ENCODE measurements at places on chromosomes 3 and 15.

DNA sequence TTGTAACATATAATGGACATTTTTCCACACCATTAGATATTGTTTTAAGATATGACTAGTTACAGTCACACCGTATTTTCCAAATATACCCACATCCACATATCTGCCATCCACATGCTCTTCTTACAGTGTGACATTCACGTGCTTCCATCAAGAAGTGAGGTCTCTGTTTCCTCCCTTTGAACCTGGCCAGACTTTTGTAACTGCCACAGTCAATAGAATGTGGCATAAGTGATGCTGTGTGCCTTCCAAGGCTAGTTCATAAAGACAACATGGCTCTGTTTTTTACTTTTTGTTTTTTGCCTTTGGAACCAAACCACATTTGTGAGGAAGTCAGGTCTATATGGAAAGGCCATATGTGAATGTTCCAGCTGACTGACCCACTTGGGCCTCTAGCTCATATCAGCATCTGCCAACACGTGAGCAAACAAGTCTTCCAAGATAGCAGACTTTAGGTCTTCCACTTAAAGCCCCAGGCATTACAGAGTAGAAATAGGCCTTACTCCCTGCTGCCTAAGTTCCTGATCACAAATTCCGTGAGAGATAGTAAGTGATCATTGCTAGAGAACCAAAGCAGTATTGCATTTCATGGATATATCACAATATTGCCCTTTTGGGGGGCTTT lies 27.1 kb downstream of the EIF1B start:
- DNase-seq = no peak

DNA sequence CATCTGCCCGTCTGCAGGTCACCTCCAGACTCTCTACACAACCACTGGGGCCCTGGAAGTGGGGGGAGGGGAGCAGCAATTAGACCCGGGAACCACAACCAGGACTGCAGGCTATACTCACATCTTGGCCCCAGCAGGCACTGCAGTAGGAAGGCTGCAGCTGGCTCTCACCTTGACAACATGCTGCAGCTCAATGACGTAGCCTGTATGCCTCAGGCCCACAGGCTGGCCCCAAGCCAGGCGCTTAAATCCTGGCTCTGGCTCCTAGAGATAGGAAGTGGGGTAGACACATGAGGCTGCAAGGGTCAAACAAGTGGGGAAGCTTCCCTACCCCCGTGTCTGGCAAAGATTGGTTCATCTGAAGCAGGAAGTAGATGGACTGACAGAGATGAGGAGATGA lies 4.6 kb upstream of the QRICH1 start:
- DNase-seq = no peak

GRCh38 chr3:179450261-179450701 lies 989 bp downstream of the GNB4 start:
- peak; percentile 53 for DNase-seq

GRCh38 chr15:27441120-27441519 lies 470.1 kb downstream of the GABRG3 start:
- no peak for DNase-seq

DNA sequence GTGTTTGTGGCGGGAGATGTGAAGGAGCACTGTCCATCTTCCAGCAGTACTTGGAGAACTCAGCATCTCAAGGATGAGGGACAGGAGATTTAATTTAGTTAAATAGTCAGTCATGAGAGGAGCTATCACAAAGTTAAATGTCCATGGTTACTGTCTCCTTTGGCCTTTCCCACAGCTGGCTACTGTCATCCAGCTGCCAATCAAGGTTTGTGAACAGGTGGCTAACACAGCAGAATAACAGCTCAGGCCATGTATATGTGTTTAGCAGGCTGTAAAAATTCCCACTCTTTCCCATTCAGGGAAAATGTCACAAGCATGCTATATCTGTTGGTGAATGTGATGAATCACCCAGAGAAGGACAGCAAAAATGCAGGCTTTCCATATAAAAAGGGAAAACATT lies 120.5 kb downstream of the TMEM108 start:
- no peak for DNase-seq

GRCh38 chr3:69193749-69194148 lies 71.4 kb upstream of the LMOD3 start:
- DNase-seq = no peak

GRCh38 chr3:30872879-30873278 lies 21.6 kb downstream of the GADL1 start:
- no peak for DNase-seq

- DNase-seq = no peak
Observed at GRCh38 chr3:88318067-88318466, 168.3 kb downstream of the C3orf38 start.

GRCh38 chr3:140848666-140849065 lies 93.0 kb upstream of the SLC25A36 start:
- DNase-seq = no peak

GRCh38 chr15:91264651-91265351 lies 164.7 kb downstream of the SV2B start:
- no peak for DNase-seq

- no peak for DNase-seq
Observed at GRCh38 chr3:13152826-13153710, 79.8 kb upstream of the IQSEC1 start.

- no peak for DNase-seq
Observed at GRCh38 chr3:58562498-58562897, 14.7 kb downstream of the FAM107A start.

GRCh38 chr3:196621611-196622010 lies 17.9 kb upstream of the NRROS start:
- no peak for DNase-seq

DNA sequence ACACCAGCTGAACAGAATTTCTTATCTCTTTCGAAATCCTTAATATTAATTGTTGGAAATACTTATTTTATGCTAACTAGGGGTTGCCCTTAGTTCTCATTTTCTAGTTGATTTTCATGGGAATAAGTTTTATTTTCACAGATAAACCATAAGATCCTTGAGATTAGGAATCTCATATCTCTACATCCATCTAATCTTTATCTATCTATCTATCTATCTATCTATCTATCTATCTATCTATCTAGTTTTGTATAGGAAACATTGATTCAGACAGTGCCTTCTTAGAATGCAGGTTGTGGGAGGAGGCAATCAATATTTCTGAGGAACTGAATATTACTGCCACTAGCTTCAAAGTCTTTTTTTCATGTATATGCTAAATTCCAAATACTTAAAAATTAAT lies 3.5 kb upstream of the KBTBD8 start:
- no peak for DNase-seq

DNA sequence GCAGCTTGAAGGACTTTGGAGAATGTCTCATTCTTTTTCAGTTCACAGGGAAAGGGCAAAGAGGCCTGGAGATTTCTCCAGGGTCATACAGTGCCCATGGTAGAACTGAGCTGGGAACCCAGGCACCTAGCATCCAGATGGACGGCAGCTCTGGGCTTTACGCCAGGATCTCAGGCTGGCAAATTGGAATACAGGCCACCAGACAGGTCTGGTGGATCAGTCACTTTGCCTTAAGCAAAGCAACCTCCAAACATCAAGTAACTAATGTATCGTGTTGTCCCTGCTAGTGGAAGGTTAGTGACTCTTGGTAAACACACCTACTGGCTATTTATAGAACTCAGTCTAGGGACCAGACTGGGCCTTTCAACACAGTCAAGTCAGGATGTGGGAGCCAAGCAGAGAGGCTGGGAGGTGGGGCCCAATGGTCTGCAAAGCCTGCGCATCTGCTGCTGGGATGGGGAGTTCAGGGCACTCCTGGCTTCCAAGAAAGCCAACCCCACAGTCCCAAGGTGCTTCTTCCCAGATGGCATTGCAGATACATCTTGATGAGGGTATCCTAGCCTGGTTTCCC lies 30.2 kb downstream of the RPLP1 start:
- DNase-seq = no peak

DNA sequence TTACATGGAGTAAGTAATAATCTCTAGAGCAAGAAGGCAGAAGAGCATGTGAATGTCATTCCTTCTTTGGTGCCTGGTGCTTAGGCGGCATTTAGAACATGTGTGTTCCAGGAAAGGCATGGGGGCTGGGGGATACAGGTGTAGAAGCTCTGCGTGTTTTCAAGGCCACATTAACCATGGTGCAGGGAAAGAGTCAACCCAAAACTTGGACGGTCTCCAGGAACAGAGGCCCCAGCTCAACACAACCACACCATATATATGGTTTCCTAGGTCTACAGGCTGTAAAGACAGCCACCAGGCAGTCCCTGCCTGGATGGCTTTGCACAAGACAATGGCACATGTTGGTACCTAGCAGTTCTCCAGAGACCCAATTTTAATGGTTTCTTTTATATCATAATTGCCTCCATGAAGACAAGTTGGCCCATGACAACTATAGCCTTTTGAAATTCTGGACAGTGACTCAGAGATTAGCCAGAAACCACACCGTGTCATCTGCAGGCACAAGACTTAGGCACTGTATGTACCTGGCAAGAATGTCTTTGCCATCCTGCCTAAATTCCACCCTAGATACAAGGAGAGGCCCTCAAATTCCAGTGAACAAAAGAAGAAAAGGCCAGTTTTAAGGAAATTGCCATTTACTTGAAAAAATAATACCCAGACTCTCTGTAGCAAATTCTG lies 25.0 kb upstream of the DGKG start:
- DNase-seq = no peak

GRCh38 chr3:113754494-113755159 lies 7.8 kb downstream of the ATP6V1A start:
- no peak for DNase-seq

DNA sequence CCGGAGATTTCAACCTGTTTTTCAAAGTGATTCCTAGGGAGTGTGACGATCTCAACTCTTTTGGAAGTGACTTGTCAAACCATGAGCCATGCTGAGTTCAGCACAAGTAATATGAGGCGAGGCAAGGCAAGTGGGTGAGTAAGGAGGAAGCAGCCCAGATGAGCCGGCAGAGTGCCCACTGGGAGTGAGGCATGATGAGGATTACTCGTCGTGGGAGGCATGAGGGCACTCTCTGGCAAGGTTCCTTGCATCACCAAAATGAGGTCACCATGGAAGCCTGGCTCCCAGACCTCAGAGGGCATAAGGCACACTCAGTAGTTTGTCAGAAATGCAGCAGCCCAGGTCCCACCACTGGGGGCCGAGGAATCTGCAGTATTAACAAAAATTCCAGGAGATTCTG lies 636.1 kb downstream of the MAGI1 start:
- peak; percentile 88 for DNase-seq

DNA sequence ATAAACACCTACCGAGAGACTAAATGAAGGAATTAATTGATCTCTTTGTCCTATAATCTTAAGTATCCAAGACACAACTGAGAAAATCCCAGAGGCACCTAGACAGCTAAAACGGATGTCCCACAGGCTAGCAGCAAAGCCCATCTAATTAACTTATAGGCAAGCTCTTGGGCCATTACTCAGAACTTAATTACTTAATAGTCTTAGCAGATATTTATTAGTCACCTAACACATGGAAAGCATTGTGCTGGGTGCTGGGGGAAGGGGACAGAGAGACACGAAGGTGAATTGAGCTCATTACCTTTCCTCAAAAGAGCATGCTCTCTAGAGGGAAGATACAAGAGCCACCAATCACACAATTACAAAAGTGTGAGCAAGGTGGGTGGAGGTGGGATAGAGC lies 189.8 kb upstream of the PROK2 start:
- DNase-seq = no peak

GRCh38 chr3:186513386-186513785 lies 30.8 kb downstream of the CRYGS start:
- DNase-seq = no peak

DNA sequence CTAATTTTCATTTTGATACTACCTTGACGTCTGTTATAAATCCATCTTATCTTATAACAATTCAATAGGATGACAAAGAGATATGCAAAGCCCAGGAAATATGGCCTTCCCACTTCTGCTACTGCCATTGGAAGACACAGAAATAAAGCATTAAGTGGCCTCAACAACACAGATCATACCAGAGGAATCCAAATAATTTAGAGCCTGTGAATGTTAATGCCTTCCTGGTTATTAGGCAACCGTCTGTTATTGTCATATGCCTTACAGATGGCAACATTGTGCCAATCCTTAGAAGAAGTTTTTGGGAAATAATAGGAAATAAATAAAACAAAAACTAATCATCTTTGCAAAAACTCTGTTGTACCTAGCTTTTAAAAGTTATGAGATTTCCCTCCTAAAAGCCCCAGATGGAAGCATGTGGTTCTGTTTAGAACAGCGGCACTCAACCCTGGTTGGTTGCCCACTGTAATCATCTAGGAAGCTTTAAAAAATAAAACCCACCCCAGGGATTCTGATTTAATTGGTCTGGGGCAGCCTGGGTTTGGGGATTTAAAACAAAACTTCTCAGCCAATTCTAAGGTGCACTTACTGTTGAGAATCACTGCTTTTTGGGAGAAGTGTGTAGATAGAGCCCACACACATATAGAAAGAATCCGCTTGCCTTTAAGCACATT lies 704.8 kb upstream of the CFAP20DC start:
- no peak for DNase-seq

DNA sequence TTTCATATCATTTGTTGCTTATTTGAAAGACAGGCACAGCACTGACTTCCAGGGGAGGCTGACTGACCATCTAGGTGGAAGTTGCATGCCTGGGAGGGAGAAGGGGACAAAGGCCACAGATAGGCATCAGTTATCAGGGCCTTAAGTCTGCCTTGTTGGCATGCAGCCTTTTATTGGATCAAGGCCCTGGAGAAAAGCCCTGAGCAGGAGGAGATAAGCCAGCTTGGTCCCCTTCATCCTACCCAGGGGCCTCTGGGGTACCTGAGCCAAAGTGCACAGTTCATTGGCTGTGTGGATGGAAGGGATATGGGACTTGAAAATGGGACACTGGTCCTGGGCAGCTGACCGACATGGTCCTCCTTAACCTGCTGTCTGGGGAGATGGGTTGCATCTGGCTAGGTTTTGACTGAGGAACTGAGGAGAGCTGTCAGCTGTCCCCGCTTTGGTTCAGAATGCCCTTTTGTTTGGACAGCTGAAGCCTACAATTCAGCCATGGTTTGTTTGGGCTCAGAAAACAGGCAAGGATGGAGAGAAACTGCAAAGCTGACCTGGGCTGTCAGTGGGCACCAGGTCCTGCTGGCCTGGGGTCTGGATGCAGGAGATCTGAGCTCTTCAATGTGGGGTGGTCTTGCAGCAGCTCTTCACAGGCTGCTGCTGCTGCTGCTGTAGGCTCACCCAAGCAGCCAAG lies 60.0 kb downstream of the FLNB start:
- no peak for DNase-seq

GRCh38 chr3:15094187-15094875 lies 4.6 kb downstream of the RBSN start:
- DNase-seq = no peak

DNA sequence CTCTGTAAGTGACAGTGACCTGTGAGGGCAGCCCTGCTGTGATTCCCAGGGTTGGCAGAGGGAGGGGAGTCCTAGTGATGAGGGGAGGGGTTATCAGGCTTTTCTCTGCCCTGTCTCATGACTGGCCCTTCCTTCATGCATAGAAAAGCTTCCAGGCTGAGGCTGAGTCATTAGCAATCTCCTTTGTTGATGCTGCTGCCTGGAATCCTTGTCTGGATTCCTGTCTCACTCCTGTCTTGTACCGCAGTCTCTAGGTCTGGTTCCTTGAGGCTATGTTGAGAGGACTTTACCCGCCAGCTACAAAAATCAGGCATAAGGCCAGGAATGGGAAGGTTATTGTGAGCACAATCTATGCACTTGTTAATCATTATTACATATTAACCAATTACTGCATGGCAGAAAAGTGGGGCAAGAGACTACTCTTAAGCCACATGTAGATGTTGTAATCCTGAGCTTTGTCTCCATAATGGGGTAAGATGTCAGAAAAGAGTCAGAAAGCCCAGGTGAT lies 7.2 kb downstream of the KLHL6 start:
- DNase-seq = peak; percentile 83
